ENCODE measurements at places on chromosomes 5 and 9. TPM values are rescaled to one million over a fixed set of nuclear protein-coding genes. Genes with fewer than 3 reads are reported as not detected.

- no peak overlapping the region for H3K27ac ChIP-seq
- no peak overlapping the region for H3K4me3 ChIP-seq
- H3K36me3 ChIP-seq, result peaks cover 7% of the 10 kb centered on the region
- peak; percentile 78 for DNase-seq
- peaks cover 20% of the 10 kb centered on the region for H3K4me1 ChIP-seq
Measured at GRCh38 chr5:173229382-173229959, 5.5 kb downstream of the NKX2-5 start.

- H3K27ac ChIP-seq, result no peak overlapping the region
- H3K27me3 ChIP-seq, result no peaks in the 10 kb centered on the region
- peaks cover 20% of the 10 kb centered on the region for H3K36me3 ChIP-seq
- DNase-seq, result no peak
- peak overlapping the region; percentile 88 for H3K4me3 ChIP-seq
- peaks cover 32% of the 10 kb centered on the region for H3K4me1 ChIP-seq
Measured at GRCh38 chr9:124415852-124416484, 726 bp upstream of the PSMB7 start.

- H3K36me3 ChIP-seq, result no peaks in the 10 kb centered on the region
- no peaks in the 10 kb centered on the region for H3K4me1 ChIP-seq
- peaks cover 18% of the 10 kb centered on the region for H3K27me3 ChIP-seq
- no peak overlapping the region for H3K4me3 ChIP-seq
- DNase-seq, result no peak
- H3K27ac ChIP-seq, result no peak overlapping the region
Measured at GRCh38 chr5:18375641-18376040, 741.4 kb downstream of the TAF11L14 start.

GRCh38 chr9:133818444-133818843, 80.3 kb upstream of the SARDH start:
- DNase-seq, result no peak
- H3K4me1 ChIP-seq, result peaks cover 11% of the 10 kb centered on the region
- H3K36me3 ChIP-seq, result peaks cover 7% of the 10 kb centered on the region
- no peaks in the 10 kb centered on the region for H3K27me3 ChIP-seq
- H3K4me3 ChIP-seq, result no peak overlapping the region

DNA sequence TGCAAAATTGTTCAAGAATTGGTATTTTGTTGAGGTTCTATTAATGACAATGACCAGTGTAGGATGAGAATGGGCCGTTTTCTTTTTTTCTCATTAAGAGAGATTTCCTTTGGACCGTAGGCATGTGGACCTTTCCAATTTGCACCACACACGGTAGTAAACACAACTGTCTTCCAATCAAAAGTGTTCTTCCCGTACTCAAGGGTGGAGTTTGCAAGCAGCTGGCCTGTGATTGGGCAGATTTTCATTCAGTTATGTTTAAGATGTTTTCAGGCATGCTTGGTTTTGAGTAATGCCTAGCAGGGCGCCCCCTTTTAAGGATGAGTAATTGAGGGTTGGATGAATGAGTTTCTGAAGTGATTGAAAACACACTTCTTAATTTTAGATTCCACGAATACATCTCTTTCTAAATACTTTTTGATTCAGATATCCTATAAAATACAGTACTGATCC, 2.5 kb downstream of the KDM3B start:
- peaks cover 54% of the 10 kb centered on the region for H3K4me1 ChIP-seq
- peak overlapping the region; percentile 98 for H3K27ac ChIP-seq
- no peaks in the 10 kb centered on the region for H3K36me3 ChIP-seq
- peak overlapping the region; percentile 94 for H3K4me3 ChIP-seq
- DNase-seq, result no peak

- no peak for DNase-seq
- H3K4me3 ChIP-seq, result no peak overlapping the region
- H3K27me3 ChIP-seq, result peaks cover 9% of the 10 kb centered on the region
- H3K4me1 ChIP-seq, result no peaks in the 10 kb centered on the region
- no peak overlapping the region for H3K27ac ChIP-seq
Measured at GRCh38 chr9:26346942-26347477, 545.6 kb downstream of the CAAP1 start.

DNA sequence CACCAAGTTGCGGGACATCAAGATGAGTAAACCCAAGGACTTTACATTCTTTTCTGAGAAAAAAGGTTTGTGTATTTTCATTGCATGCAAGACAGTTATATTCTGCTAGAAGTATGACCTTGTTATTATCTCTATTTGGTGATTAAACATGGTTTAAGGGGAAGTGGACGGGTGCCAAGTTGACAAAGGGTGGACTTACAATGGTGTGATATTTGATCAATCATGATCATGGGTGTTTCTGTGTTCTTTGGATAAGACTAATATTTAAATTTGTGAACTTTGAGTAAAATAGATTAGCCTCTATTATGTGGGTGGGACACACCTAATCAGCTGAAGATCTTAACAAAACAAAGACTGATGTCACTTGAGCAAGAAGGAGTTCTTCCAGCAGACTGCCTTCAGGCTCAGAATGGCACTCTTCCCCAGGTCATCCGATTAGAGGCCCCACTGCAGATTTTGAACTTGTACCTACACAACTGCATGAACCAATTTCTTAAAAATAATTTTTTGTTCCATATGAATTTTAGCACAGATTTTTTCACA, 782.9 kb downstream of the CDH12 start:
- H3K36me3 ChIP-seq, result no peaks in the 10 kb centered on the region
- DNase-seq, result no peak
- H3K4me1 ChIP-seq, result no peaks in the 10 kb centered on the region
- no peak overlapping the region for H3K4me3 ChIP-seq
- no peak overlapping the region for H3K27ac ChIP-seq
- H3K27me3 ChIP-seq, result no peaks in the 10 kb centered on the region

- H3K27ac ChIP-seq, result no peak overlapping the region
- no peak overlapping the region for H3K4me3 ChIP-seq
- H3K4me1 ChIP-seq, result no peaks in the 10 kb centered on the region
Measured at GRCh38 chr9:131817073-131817472, 77.2 kb upstream of the RAPGEF1 start.

Gene EGR1
- 103 TPM for total RNA-seq

Gene MPDZ
- 60.4 TPM for total RNA-seq

Gene HSDL2
- 23.6 TPM for total RNA-seq

Gene GLDC
- 0.44 TPM for total RNA-seq

Data from chondrocyte (in vitro differentiated cells).